Chondrocyte (in vitro differentiated cells): ENCODE measurements at places on chromosomes 1 and 21. TPM values are rescaled to one million over a fixed set of nuclear protein-coding genes. Genes with fewer than 3 reads are reported as not detected.

- no peak for DNase-seq
These were observed 8.3 kb downstream of the SHISA4 start for GRCh38 chr1:201896951-201897391.

The GLIS1 gene
- 17.3 to 36.2 TPM (median 17.4 TPM) in 3 replicates for total RNA-seq

- DNase-seq = no peak
These were observed 446.6 kb downstream of the PTPRU start for GRCh38 chr1:29682919-29683295.

The PAFAH2 gene
- 10.0 to 12.5 TPM (median 10.7 TPM) in 3 replicates for total RNA-seq

DNA sequence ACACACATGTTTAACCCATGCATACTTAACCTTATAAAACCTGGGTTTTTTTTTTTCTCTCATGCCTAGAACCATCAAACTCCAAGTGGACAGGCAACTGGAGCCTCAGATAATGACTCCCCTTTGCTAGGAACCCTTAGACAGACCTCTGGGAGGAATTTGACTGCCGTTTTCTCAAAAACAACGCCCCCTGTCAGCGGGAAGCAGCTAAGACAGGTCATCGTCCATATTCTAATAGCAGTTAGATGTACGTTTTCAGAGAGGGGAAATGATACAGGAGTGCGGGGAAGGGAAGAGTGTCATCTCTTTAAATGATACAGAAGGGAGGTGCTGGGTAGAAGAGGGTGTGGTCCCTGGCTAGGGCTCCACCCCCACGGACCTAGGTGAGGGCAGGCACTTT lies 34.7 kb downstream of the LRRC3 start:
- no peak for DNase-seq

GRCh38 chr21:45559216-45560105 lies 17.2 kb upstream of the SLC19A1 start:
- no peak for DNase-seq

The SIK1 gene
- 53.9 to 77.7 TPM (median 60.7 TPM) in 3 replicates for total RNA-seq

The TXNIP gene
- 3.8 to 55.5 TPM (median 4.0 TPM) in 3 replicates for total RNA-seq
